Activated T-cell treated with anti-CD3 and anti-CD28 coated beads for 4 hours (primary cell): ENCODE measurements at places on chromosomes 7 and 10.

DNA sequence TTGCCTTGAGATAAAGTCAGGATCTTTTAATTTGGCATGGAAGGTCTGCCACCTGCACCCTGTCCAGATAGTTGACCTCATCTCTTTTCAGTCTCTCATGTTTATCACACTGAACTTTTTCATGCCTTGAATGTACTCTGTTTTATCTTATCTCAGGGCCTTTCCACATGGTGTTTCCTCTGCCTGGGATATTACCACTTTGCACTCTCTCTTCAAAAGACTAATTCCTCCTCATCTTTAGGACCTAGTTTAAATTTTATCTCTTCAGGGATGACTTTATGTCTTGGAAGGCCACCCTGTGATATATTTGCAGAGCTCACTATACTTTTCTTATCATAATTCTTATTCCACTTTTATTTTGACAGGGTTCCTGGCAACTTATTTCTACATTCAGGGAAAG lies 150.0 kb downstream of the DNAJB9 start:
- DNase-seq: no peak

GRCh38 chr7:101232141-101232850 lies 5.3 kb downstream of the CLDN15 start:
- DNase-seq: no peak

- DNase-seq: no peak
These were observed 17.9 kb upstream of the BAIAP2L1 start for GRCh38 chr7:98418636-98419315.

- no peak for DNase-seq
These were observed 22.5 kb downstream of the CFTR start for GRCh38 chr7:117502331-117502730.

GRCh38 chr10:133034762-133035161 lies 53.0 kb upstream of the ADGRA1 start:
- no peak for DNase-seq

- no peak for DNase-seq
These were observed 1.3 kb upstream of the DGKI start for GRCh38 chr7:137848095-137848494.

DNA sequence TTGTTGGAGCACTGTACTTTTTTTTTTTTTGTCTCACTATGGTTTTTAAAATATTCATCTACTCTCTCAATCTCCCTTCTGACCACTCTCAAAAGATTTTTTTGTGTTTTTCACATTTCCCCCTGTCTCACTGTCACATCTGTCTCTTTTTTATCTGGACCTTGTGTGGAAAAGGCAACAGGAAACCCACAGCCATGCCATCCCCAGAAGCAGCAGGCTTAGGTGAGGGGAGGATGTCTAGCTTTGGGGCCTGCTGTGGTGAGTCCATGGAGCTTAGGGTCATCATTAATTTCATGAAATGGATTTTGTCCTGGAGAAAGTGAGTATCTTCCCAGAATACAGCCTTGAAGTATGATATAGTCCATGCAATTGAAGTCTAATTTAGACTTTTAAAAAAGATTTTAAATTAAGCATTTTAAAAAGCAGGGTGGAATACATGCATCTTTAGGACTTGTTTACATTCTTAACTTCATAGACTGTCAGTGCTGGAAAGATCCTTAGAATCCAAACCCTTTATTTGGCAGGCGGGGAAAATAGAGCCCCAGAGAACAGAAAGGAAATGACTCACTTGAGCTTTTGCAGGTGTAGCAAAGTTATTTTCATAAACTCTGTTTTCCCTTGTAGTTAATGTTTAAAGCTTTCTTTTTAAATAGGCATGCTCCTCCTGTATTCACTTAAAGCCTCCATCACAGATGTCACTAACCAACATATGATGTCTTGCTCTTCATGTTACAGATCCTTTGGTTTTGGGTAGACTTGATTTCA lies 25.1 kb downstream of the MINDY4 start:
- DNase-seq: no peak

DNA sequence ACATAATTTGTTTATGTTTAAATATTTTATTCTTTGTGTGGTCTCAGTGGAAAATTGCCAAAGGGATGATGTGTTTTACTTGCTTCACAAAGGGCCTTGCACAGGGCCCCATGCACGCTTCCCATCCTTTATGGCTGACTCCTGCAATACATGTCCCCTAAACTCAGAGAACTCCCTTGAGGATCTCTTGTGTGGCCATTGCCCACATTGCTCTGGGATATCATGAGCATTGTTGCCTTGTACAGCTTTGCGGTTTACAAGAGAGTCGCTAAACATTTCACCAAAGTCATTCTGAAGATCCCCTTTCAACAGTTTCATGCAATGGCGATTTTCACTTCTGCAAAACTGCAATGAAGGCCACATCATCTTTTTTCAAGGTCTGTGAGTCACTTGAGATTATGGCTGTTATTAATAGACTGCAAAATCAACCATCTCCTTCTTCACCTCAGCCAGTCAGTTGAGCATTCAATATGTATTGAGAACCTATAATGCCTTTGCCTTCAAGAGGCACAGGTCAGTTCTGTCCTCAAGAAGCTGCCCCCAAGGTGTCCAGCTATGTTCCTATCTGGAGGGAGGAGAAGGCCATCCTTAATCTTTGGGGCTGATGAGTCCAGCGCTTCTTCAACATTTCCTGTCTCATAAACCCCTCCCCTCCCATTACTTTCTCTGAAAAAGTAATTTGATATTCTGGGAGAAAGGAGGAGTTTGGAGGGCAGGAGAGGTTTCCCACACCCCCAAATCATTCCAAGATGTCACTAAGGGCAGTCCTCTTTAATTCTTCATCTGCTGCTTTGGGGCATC lies 108.1 kb downstream of the CCDC71L start:
- DNase-seq: no peak

DNA sequence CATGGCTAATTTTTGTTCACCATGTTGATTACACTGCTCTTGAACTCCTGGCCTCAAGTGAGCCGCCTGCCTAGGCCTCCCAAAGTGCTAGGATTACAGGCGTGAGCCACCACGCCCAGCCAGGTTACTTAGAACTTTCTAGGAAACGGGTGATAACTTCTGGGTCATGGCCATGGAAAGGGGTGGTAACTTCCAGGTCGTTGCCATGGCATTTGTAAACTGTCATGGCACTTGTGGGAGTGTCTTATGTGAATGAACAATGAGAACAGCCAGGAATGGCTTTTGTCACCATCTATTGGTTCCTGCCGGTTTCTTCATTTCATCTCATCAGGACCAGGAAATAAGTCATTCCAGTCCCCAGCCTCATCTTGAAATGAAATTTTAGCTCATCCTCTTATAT lies 120.9 kb downstream of the SLC16A9 start:
- no peak for DNase-seq

DNA sequence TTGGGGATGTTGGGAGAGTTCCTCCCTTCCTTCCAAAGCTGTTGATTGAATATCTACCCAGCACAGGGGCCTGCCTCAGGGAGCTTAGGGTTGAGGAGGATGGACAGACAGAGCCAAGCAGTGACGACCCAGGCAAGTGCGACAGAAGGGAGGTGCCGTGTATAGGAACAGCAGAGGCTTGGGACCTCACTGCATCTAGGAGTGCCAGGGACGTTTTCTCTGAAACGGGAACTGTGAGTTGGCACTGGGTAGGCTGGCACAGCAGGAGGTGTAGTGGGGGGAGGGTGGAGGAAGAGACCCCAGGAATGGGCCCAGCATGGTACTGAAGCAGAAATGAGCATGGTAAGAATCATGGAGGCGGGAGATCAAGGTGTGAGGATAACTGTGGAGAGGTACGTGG lies 55.3 kb upstream of the MGMT start:
- DNase-seq: no peak

- DNase-seq: no peak
These were observed 254.4 kb upstream of the KLF14 start for GRCh38 chr7:130988443-130988842.

DNA sequence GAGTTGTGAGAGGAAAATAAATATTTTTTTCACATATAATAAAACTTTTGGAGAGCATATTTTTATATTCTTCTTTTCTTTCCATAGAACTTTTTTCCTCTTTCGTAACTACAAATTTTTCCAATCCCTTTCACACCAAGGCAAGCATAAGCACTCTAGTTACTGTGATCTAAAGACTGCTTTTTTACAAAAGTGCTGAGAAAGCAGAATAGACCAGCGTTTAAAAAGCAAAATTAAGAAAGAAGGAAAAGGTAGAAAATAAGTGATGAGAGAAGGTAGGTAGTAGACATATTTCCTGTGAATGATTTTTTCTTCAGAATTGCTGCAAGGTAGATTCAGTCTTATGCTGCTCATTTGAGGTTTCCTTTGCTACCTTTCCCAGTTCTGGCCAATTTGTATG lies 195.5 kb downstream of the MBL2 start:
- no peak for DNase-seq

DNA sequence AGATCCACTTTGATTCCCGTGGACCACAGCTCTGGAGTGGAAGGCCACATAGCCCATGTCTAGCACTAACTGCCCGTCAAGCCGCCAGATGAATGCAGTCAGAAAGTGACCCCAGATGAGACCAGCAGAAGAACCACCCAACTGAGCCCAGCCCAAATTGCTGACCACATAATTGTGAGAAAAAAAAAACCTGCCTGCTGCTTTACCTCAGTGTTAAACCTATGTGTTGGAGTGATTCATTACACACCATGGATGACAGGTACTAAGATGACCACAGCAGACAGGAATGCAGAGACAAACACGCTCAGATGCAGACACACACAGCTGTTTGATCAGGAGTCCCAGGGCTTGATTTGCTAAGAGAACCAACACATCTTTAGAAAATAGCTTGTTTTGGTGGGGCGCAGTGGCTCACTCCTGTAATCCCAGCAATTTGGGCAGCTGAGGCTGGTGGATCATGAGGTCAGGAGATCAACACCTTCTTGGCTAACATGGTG lies 168.1 kb upstream of the PPP2R2D start:
- DNase-seq: no peak

DNA sequence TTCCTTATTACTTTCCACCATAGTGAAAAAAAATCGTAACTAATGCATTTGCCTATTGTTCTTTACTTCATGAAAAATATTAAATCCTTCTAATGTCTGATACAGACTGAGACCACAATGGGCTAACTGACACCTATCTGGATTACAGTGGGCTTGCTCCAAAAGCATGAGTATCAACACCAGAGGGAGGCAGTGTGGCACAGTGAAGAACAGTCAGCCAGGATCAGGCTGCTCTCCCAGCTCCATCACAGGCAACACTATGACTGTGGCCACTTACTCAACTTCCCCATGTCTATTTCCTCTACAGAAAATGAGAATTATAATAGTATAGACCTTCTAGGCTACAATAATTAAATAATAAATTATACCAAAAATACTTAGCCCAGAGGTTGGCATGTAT lies 97.2 kb downstream of the SLC25A13 start:
- no peak for DNase-seq

- DNase-seq: no peak
These were observed 2.0 kb downstream of the PAOX start for GRCh38 chr10:133381036-133381435.

- no peak for DNase-seq
These were observed 80.2 kb upstream of the MSRB2 start for GRCh38 chr10:23015021-23015707.

GRCh38 chr7:151348970-151349369 lies 7.4 kb downstream of the NUB1 start:
- DNase-seq: no peak

GRCh38 chr10:91907033-91907594 lies 2.2 kb downstream of the FGFBP3 start:
- DNase-seq: no peak

GRCh38 chr10:95987685-95988426 lies 55.5 kb upstream of the CCNJ start:
- DNase-seq: no peak

GRCh38 chr10:90966146-90966545 lies 45.3 kb upstream of the ANKRD1 start:
- DNase-seq: no peak

DNA sequence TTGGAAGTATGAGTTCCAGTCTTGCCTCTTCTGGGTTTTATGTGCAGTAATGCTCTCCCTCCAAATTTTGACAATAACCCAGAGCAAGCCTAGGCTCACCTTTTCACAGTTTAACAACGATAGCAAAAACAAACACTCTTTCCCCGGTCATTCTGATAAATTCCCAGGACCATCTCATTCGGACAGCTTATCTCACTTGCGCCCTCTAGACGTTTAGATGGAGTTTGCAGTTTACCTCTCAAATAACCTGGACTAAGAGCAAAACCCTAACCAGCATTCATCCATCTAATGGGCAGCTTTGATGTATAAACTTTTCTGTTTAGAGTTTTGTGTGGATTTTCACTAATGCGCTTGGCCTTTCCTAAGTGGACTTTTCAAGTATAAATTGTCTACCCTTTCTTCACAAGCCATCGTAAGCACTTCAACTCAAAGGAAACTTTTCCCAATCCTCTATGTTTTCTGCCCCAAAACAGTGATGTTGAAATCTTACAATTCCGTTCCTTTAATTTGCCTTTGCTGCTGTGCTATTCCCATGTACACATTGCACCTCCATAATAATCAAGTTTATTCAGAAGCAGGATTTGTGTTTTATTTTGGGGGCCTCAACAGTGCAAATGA lies 114.9 kb downstream of the HDAC9 start:
- DNase-seq: no peak

GRCh38 chr7:28933846-28934320 lies 24.2 kb downstream of the TRIL start:
- no peak for DNase-seq

- no peak for DNase-seq
These were observed 114.1 kb upstream of the SLC26A5 start for GRCh38 chr7:103560136-103560535.

DNA sequence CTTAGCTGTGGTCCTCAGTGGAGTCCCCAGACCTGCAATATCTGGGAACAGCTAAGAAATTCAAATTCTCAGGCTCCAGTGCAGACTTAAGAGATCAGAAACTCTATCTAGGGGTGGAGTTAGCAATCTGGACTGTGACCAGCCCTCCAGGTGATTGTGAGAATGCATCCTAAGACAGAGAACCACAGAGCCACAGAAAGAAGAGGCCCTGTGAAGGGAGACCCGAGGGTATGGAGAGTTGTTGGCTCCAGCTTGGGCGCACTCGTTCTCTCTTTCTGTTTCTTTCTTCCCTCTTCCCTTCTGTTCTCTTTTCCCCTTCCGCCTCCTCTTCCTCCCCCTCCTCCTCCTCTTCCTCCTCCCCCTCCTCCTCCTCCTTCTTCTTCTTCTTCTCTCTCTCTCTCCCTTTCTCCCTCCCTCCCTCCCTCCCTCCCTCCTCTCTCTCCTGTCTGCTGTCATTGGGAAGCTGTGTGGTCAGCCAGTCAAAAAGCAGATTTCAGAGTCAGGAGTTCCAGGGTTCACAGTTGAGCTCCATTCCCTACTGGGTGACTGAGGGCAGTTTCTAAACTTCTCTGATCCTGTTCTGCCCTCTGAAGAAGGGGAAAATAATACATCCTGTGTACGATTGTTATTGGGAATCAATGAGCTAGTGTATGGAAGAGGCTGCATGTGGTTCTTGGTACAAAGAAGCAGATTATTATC lies 62.1 kb upstream of the STEAP1B start:
- DNase-seq: no peak

DNA sequence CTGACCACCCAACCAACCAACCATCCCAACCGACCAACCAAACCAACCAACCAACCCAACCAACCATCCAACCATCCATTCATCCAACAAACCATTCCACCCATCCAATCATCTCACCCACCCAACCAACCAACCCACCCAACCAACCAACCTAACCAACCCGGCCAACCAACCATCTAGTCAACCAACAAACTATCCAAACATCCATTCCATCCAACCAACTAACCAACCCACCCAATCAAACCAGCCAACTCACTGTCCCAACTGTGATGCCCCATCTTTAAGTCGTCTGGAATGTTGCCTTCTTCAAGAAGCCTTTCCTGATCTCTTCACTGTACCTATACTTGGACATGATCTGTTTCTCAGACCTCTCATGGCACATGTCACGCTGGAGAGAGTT lies 31.6 kb downstream of the MINDY4 start:
- no peak for DNase-seq

GRCh38 chr7:140541513-140542227 lies 62.4 kb upstream of the MKRN1 start:
- no peak for DNase-seq
